ENCODE measurements at places on chromosomes 1 and 21.
A peak's percentile ranks its signal among the peaks of the same experiment; 100 is the strongest.

- DNase-seq: no peak
Measured at GRCh38 chr1:117627546-117628130, 21.8 kb downstream of the TENT5C start.

DNA sequence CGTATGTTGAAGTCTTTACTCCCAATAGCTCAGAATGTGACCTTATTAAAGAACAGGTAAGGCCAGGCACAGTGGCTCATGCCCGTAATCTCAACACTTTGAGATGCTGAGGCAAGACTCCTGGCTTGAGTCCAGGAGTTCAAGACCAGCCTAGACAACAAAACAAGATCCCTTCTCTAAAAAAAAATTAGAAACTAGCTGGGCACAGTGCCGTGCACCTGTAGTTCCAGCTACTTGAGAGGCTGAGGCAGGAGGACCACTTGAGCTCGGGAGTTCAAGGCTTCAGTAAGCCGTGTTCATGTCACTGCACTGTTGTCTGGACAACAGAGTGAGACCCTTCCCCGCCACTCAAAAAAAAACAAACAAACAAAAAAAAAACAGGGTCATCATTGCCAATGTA, 171.3 kb downstream of the RERE start:
- no peak for DNase-seq

DNA sequence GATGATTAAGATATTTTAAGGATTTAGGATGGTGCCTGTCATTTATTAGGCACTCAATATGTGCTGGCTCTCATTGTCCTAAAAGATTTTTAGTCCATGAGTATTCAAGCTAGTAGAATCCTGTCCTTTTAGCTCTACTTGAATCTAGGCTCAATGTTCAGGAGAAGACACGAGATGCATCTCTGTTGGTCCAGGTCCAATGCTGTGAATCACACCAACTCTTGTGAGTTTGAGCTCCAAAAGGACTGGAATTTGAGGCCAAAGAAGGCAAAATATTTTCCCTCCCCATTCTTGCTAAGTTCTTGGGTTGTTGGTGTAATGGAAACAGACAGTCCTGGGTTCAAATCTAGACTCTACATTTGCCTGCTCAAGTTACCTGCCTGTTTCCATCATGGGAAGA, 1.4 kb upstream of the PODN start:
- DNase-seq: no peak

DNA sequence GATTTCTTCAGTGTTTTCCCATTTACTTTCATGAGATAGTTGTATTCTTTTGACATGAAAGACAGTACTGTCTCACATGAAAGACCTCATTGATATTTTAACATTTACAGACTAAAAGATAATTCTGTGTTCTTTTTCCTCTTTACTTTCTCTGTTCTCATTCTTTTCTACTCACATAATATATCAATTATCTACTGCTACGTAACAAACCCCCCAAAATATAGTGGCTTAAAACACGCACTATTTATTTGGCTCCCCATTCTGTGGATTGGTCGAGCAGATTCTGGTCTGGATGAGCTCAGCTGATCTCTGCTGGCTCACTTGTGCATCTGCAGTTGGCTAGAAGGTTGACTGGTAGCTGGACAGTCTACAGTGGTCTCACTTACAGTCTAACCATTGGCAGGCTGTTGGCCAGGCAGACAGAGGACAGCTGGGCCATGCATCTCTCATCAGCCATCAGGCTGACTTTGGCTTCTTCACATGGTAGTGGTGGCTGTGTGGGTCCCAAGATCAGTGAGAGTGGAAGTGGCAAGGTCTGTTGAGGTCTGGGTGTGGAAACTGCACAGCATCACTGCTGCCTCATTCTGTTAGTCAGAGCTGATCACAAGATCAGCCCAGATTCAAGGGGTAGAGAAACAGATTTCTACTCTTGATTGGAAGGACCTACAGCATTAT, 63.2 kb downstream of the MPZL1 start:
- no peak for DNase-seq

GRCh38 chr21:14968029-14968428, 96.8 kb downstream of the NRIP1 start:
- DNase-seq: no peak

GRCh38 chr1:220879076-220879508, at the start of gene HLX:
Gene HLX (plus strand): TSS chr1:220879443. CDS start chr1:220879858, 415 bp downstream.
- DNase-seq: peak; percentile 81

- no peak for DNase-seq
Measured at GRCh38 chr1:113012149-113012548, 56.2 kb upstream of the SLC16A1 start.

DNA sequence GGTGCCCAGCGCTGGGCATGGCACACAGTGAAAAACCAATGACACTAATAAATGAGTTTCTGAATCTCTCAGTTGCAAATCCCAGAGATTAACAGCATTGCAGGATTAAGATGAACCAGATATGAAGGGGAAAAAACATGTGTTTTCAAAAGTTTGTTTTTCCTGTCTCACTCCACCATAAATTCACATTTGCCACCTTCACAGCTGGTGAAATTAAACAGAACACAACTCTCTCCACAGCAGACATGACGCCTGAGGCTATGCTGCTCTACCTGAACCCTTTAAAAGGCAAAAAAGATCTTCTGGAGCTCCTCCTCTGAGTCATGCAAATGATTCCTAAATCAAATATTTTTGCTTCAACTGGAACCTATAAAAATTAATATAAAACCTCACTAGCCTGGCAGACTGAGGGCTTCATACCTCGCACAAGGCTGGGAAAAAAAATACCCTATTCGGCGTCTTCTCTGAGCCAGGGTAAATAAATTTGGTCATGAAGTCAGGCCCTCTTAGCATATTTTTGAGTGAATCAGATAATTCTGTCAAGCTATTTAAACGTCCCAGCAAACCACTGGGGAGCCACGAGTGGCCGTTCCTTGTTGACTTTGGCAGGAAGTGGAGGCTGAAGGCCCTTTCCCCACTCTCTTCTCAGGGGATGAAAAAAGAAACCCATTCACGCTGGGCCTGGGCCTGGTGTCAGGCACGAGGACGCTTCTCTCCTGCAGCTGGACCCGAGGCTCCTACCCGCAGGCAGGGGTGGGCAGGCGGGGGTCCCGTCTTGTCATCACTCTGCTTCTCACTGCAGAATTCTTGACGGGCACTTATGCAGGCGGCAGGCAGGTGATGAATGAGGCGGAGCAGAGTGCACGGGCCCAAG, 53.0 kb downstream of the DMRTB1 start:
- no peak for DNase-seq

GRCh38 chr1:178465011-178465410, 31.8 kb downstream of the CLEC20A start:
- DNase-seq: no peak

- no peak for DNase-seq
Measured at GRCh38 chr1:153652805-153653500, 5.5 kb upstream of the SNAPIN start.

DNA sequence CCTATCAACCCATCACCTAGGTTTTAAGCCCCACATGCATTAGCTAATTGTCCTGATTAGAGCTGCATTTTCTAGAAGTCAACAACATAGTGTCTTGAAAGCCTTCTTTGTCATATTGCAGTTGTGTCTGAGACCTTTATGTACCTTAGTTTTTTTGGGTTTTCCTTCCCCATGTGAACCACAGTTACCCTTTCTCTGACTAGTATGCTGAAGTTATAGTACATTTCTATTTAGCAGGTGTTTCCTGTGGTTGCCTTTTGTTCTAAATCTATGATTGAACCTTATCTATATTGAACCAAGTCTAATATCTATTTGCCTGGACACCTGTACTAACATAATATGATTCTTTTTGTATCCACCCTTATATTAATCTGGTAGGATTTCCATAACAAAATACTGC, 135.6 kb downstream of the ST6GALNAC3 start:
- DNase-seq: no peak

DNA sequence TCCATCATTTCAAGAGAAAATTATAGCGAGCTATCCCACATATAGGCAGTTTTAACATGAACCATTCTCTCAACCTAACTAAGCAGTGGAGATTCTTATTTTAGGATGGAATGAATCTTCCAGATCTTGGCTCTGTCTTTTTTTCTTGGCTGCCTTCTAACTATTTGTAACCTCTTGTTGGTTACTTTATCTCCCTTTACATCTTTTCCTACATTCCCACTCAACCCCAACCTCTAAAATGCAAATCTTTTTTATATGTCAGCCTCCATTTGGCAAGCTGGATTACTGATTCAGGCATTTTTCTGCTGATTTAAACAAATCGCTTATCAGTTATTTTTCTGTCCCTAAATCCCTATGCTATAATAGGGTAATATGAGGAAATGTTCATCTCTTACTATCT, 46.9 kb upstream of the LHX8 start:
- DNase-seq: no peak

GRCh38 chr1:222552882-222553281, 5.0 kb upstream of the HHIPL2 start:
- no peak for DNase-seq

DNA sequence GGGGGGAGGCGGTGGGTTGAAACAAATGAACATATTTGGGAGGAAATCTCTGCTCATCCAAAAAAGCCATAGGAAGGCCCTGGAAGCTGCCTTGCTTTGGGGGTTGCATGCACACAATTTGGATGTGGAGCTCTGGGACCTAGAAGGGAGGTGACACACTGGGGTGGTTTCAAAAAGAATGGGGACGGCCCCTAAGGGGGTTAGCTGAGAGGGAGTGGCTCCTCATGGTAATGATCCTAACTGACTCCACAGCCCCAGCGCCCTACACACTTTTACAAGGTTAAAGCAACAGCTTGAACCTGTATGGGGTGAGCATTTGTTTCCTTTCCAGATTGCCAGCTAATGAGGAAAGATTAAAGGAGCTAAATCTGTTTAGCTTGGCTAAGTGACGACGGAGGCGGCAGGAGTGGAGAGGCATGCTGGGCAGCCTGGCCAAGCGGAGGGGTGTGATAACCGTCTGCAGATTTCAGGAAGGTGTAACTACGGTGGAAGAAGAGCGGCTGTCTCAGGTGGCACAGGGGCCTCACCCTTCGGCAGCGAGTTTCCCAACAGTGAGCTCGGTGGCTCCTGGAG, 107.3 kb downstream of the RNF220 start:
- no peak for DNase-seq

DNA sequence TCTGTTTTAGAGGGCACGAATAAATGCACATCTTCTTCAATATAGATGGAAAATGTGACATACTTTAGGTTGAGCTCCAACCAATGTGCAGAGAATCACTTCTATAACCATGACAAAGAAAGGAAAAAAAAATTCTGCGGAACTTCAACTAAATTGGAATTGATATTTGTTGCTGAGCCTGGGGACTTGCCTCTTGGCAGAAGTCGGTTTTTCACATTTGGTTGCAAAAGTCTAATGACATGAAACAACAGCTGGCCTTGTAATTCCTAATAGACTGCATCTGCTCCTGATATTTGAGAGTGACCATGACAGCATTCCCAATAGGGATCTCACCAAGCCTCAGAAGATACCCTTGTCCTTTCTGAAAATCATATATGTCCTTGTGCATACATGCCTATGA, 112.8 kb downstream of the PRRX1 start:
- peak; percentile 75 for DNase-seq

DNA sequence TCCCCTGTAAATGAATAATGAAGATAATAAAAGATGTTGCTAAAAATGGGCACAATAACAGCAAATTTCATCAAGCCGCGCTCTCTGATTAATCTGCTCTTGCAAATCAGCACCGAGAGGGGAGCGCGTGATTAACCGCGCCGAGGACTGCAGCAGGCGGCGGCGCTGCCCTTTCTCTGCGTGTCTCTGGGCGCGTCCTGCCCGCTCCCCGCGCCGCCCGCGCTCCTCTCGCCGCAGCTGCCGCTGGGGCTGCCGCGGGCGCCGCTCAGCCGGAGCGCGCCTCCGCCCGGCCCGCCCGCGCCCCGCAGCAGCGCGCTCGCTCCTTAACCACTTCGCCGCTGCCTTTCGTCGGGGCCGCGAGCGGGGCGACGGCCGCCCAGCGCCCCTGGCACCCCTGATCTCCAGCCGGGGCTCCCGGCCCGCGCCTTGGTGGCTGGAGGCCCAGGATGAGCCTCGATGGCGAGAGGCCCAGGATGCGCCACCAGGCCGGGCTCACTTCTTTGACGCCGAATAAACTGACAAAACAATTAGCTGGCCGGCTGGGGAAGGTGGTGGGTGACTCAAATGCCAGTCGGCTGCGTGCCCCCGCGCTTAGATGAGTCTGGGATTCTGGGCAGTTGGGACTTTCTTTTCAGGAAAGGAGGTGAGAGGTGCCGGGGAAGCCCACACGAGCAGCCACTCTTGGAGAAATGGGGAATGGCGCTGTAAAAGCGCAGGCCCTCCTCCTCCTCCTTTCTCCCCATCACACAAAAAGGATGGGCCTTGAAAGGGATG, 221.4 kb upstream of the PKN2 start:
- DNase-seq: no peak

DNA sequence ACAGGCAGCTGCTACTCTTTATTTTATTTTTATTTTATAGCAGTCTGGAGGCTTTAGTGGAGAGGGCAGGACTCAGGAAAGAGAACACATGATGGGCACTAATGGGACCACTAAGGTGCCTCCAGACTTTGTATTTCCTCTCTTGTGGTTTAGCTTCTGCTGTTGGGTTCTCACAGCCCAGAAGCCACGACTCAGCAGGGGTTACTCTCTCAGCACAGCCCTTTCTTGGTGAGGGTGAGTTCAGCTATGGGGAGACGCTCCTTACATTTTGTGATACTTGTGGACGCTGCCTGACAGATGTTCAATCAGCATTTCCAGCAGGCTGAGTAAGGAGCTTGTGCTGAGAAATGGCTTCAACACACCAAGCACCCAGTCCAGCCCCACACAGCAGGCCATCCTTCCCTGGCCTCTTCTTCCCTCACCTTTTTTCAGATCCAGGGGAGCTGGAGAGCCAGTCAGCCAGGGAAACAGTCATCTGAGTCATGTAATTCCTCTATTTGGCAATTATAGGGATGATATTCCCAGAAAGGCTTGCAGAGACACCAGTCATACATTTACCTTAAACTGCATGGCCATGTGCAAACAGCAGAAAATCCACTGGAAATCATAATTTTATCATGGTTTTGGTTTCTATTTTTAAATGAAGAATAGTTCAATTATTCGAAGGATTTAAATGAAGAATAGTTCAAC, 53.2 kb upstream of the RAB3GAP2 start:
- no peak for DNase-seq

DNA sequence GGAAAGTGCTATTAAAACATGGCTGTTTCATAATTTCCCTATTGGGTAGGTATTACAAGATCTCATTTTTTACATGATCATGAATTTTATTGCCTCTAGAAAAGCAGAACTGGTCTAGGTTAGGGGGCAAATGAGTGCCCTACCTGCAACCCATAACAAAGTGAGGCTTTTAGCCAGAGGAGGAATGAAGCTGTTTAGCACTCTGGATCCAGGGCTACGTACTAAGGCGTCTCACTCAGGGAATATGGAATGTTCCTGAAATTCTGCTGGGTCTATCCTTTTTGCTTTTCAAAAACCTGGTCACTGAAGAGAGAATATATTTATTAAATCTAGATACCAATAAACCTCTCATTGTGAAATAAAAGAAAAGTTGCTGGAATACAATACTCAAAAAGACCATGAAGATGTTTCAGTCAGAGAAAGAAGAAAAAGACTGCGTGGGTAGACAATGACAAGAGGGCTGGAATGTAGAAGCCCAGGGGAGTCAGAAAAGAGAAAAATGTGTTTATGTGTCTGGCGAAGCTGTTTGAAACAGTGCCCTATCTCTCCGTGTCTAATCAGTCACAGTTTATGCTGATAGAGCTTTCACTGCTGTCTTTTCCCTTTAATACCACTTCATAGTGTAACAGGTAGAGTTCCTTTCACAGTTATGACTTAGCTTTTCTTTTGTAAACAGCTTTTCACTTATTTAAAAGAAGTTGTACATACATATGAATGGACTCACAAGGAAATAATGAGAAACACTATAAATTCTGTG, 25.0 kb upstream of the SYDE2 start:
- DNase-seq: peak; percentile 46

Data from skin of body (tissue), 3 donors.